Regular cardiac myocyte (primary cell): ENCODE measurements at places on chromosomes 11 and 22. TPM values are rescaled to one million over a fixed set of nuclear protein-coding genes. Genes with fewer than 3 reads are reported as not detected.

Gene TRIM51
- not detected in 2 replicates for total RNA-seq

Gene BTBD18
- total RNA-seq: not detected in 2 replicates

Gene MAFF
- total RNA-seq: 41.6 and 69.9 TPM in 2 replicates

Gene OR8J3
- not detected in 2 replicates for total RNA-seq

Gene SLC22A12
- not detected in 2 replicates for total RNA-seq

Gene TYR
- not detected in 2 replicates for total RNA-seq

Gene APOL5
- total RNA-seq: under 0.01 TPM in 1 of 2 replicates, not detected in the other

Gene RFPL1
- total RNA-seq: not detected in 2 replicates

Gene OTOG
- not detected in 2 replicates for total RNA-seq

Gene CDC45
- 2.3 and 38.7 TPM in 2 replicates for total RNA-seq

Gene PCNX3
- total RNA-seq: 9.3 and 23.8 TPM in 2 replicates

Gene POU2AF2
- not detected in 2 replicates for total RNA-seq

Gene SEPTIN5
- 12.1 and 39.2 TPM in 2 replicates for total RNA-seq

Gene GRAMD1B
- 13.8 and 14.6 TPM in 2 replicates for total RNA-seq

Gene SYT9
- under 0.01 TPM in 1 of 2 replicates, not detected in the other for total RNA-seq

Gene TMPRSS4
- total RNA-seq: under 0.01 TPM in 1 of 2 replicates, not detected in the other

Gene VPS51
- 120 and 121 TPM in 2 replicates for total RNA-seq

Gene NXPE2
- total RNA-seq: not detected in 2 replicates

Gene PHETA2
- 16.5 and 17.5 TPM in 2 replicates for total RNA-seq

Gene EHD1
- total RNA-seq: 75.0 and 126 TPM in 2 replicates

Gene MAPK8IP1
- total RNA-seq: 4.2 TPM in 2 replicates

Gene HBG2
- total RNA-seq: not detected in 2 replicates

Gene OR51B5
- 0.28 TPM in 1 of 2 replicates, not detected in the other for total RNA-seq

Gene TMPRSS13
- not detected in 2 replicates for total RNA-seq

Gene CCDC73
- total RNA-seq: not detected in 2 replicates

Gene PGM2L1
- 5.0 and 9.3 TPM in 2 replicates for total RNA-seq

Gene GDPD5
- total RNA-seq: 3.6 and 5.1 TPM in 2 replicates

Gene INPPL1
- 53.8 and 63.6 TPM in 2 replicates for total RNA-seq

Gene DDTL
- under 0.01 TPM in 1 of 2 replicates, not detected in the other for total RNA-seq

Gene SOX6
- 0.28 and 0.38 TPM in 2 replicates for total RNA-seq

Gene CADM1
- total RNA-seq: 4.6 and 28.8 TPM in 2 replicates

Gene HSPB2
- 0.28 and 0.77 TPM in 2 replicates for total RNA-seq

Gene KCNJ5
- total RNA-seq: under 0.01 TPM in 1 of 2 replicates, not detected in the other

Gene C11orf87
- total RNA-seq: under 0.01 and 0.28 TPM in 2 replicates

Gene GP1BB
- 0.77 and 2.5 TPM in 2 replicates for total RNA-seq

Gene SAA1
- 0.77 and 3.1 TPM in 2 replicates for total RNA-seq
